ENCODE measurements at places on chromosomes 1 and 21. TPM values are rescaled to one million over a fixed set of nuclear protein-coding genes. Genes with fewer than 3 reads are reported as not detected.

DNA sequence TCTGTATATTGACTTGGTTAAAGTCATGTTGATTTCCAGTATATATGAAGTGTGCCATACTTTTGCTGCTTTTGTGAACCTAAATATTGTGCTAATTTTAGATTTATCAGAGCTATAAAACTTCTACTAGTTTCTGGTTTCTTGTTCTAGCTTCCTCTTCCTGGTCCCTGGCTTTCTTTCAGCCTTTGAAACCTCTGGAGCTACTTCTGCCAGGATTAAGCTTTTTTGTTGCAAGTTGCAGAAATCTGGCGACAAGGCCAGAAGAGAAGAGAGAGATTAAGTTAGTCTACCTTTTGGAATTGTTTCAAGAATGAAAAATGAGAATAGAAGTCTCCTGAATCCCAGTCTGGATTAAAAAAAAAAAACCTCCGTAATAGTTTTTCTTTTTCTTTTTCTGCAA, 13.5 kb downstream of the RNF2 start:
- DNase-seq = no peak

Gene CCT3
- 385 TPM for polyA plus RNA-seq

GRCh38 chr1:217528271-217528670, 102.6 kb downstream of the GPATCH2 start:
- no peak for DNase-seq

DNA sequence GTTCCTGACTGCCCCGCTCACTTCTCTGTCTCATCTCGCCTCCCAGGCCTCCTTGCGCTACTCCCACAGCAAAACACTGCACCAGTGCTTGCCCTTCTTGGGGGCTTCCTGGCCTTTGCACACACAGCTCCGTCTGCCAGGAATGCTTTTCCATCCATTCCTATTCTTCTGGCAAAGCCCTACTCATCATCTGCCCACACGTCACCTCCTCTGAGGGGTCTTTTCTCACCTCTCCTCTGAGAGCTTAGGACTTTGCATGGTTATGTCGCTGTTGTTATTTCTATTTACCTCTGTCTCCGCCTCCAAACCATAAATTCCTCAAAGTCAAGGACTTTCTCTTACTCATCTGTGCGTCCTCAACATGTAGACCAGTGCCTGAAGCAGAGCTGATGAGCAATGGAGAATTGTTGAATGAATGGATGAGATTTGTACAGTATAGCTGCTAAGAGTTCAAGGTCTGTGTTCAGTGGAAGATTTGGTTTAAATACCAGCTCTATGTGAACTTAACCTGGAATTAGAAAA, 26.4 kb upstream of the BTG2 start:
- no peak for DNase-seq

DNA sequence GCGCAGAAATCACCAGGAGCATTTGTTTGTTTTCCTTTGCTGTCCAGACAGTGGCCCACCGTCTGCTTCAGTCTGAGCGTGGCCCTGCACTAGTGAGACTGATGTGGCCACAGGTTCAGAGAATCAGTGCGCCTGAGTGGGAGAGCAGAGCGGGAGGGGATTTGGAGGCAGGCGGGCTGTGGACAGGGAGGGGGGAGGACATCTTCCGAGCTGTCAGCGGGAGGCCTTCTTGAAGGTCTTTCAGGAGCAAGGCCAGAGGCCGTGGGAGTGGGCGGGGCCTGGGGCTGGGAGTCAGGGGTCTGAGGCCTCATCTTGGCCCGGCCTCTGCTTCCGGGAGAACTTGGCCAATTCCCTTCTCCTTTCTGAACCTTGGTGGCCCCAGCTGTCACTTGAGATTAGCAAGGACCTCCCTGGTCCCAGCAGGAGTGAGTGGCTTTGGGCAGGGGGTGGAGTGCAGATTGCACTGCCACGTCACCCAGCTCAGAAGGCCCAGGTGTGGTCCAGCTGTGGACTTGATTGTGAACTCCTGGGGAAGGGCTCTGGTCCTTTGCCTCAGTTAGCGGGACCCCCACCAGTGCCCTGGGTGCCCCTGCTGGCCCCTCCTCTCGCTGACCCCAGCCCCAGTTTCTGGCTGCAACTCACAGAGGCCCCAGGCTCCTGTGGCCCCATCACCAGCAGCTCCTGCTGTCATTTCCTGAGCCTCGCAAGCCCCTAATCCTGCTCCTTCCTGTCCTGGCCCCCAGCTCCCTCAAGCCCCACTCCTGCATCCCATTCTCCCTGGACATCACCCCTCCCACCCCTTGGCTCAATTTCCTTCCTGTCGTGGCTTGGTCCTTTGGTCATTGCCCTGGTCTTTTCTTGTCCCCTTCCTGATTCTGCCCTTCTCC, 8.4 kb downstream of the TNFRSF1B start:
- no peak for DNase-seq

- DNase-seq = no peak
Measured at GRCh38 chr1:210692796-210693195, 364.1 kb downstream of the HHAT start.

Data from renal cortex interstitium (tissue), 15 donors.